SK-N-DZ (cell line): ENCODE measurements at places on chromosomes 1 and 21.

- no peak for DNase-seq
These were observed 30.3 kb downstream of the GALNT2 start for GRCh38 chr1:230097370-230097769.

GRCh38 chr21:33073636-33074035 is 3.7 kb downstream of the OLIG1 start:
- no peak for DNase-seq

GRCh38 chr1:224894915-224895314 is 34.6 kb upstream of the DNAH14 start:
- peak; percentile 6 for DNase-seq

GRCh38 chr1:204207136-204207616 is 6.6 kb downstream of the GOLT1A start:
- DNase-seq: peak; percentile 43

DNA sequence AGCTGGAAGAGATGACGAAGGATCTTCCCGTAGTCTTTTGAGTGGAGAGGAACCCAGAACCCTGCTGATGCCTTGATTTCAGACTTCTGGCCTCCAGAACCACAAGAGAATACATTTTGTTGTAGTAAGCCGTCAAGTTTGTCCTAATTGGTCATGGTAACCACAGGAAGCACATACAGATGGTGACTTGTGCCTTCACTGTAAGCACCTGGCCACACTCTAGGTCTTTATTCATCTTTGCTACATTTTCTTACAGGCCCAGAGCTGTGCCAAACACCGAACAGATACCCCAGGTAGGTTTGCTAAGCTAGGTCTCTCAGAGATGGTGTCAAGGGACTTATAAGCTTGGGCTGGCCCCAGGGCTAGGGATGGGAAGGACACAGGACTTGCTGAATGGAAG is 4.8 kb downstream of the DHRS3 start:
- no peak for DNase-seq

- no peak for DNase-seq
These were observed 45.3 kb downstream of the RIMS3 start for GRCh38 chr1:40620150-40620549.

DNA sequence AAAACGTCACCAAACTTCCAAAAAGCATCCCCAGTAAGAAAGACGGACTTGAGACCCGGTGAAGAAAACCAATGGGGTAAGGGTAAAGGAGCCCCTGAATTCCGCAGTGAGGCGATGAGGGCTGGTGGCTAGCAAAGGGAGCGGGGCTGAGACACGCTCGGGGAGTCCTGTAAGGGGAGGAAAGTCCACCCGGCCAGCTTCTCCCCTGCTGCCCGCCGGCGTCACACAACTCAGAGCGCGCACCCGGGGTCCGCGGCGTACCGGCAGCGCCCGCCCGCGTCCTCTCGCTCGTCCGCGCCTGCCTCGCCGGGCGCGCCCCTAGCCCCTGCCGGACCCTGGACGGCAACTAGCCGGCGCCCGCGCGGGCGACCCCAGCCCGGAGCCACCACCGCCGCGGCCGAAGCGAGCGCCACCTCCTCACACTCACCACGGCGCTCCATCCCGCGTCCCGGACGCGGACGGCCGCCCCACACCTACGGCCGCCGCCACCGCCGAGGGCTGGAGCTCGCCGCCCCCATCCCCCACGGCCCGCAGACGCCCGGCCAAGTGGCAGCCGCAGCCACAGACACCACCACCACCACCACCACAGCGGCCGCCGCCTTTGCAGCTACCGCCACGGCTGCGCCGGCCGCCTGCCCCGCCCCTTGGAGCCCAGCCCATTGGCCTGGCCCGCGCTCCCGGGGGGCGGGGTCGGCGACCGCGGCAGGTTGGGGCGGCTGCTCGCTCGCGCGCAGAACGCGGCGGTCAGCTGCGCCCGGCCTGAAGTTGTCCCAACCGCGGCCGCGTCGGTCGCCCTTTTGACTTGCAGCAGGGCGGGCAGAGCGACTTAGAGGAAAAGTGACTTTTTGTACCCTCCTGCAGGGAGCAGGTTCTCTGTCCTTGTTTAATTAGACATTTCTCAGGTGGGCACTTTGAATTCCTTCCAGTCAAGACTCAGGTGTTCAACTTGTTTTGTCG is 10.0 kb upstream of the ARHGAP29 start:
- DNase-seq: peak; percentile 65

DNA sequence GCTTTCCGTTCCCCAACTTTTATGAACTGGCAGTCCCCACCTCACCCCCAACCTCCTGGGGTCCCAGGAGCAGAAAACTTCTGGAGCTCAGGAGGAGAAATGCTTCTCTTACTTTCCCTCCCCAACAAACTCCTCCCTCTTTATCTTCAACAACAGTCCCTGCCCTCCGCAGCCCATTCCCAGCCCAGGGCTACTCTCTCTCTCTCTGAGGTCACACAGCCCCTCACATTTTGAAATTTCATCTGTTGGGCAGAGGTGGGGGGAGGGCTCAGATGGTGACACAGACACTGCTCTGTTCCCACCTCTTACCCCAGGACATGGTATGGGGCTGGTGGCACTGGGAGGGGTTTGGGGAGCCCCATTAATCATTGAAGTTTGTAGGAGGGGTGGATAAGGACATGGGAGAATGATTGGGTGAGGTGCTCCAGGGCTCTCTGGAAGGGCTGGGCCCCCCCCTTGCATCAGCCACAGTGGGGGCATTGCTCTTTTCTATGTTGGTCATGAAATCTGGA is 6.0 kb downstream of the PIK3CD start:
- DNase-seq: no peak

DNA sequence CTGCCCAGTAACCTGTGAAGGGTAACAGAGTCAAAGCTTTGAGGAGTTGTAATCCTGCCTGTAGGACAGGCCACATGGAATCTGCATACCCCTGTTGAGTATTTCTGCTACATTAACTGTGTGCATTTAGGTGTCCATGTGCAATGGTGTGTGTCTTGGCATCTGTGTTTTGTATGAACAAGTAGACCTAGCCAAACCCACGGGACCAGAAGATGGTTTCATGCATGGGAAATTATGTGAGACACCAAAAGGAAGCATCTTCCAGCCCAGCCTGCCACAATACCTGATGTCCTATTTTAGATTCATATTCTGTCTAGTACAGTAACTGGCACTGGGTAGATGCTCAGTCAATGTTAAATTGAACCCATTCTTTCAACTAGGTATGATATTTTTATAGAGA is 70.8 kb upstream of the KCND3 start:
- no peak for DNase-seq

- no peak for DNase-seq
These were observed 15.6 kb upstream of the THEMIS2 start for GRCh38 chr1:27856561-27857343.
